ENCODE measurements at places on chromosomes 5 and 9. TPM values are rescaled to one million over a fixed set of nuclear protein-coding genes. Genes with fewer than 3 reads are reported as not detected.

The PDLIM4 gene
- total RNA-seq, result 81.6 TPM

The KCNIP1 gene
- total RNA-seq, result 0.47 TPM

The TAS2R1 gene
- not detected for total RNA-seq

GRCh38 chr9:37325778-37326177, 96.7 kb upstream of the GRHPR start:
- DNase-seq, result no peak
- no peaks in the 10 kb centered on the region for H3K36me3 ChIP-seq
- no peak overlapping the region for H3K27ac ChIP-seq
- no peak overlapping the region for H3K4me3 ChIP-seq

DNA sequence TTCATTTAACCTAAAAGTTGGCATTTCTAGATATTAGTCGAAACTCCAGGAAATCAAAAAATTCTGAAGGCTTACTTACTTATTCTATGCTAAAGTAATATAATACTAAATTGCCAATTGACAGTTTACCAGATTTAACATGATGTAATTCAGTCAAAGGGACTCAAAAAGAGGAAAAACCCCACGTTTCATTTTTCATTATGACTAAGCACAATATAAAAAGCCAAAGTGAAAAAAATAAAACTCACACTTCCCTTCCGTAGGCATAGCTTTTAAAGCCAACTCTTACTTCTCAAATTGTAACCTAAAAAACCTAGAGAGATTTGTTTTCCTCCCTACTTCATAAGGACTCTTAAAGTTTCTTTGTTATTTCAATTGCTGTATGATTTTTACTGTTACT, 146.6 kb downstream of the RAPGEF6 start:
- no peak overlapping the region for H3K27ac ChIP-seq
- peaks cover 2% of the 10 kb centered on the region for H3K27me3 ChIP-seq
- no peaks in the 10 kb centered on the region for H3K36me3 ChIP-seq
- H3K4me1 ChIP-seq, result no peaks in the 10 kb centered on the region
- DNase-seq, result no peak

DNA sequence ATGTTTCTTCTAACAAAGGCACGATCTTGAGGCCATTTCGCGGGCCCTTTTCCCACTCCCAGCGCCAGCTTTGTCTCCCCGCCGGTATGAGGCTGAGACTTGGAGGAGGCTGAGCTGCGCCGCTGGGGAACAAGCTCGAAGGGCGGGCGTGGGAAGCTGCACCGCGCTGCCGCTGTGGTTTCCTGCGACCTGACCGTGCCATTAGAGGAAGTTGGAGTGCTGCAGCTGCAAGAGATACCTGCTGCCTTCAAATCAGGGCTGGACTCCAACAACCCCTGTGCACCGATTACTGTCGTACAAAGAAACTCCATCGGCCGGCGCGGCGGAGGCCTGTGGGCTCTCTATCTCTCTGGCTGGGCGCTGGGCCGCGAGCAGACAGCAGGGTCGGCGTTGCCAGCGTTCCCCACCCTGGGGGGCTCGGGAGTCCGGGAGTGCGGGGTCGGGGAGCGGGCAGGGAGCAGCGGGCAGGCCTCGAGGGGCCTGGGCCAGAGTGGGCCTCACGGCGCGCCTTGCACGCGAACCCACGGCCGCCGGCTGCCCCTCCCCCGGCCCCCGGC, 1.3 kb upstream of the ERBIN start:
- no peaks in the 10 kb centered on the region for H3K36me3 ChIP-seq
- peaks cover 11% of the 10 kb centered on the region for H3K27me3 ChIP-seq
- H3K4me3 ChIP-seq, result peak overlapping the region; percentile 96
- peak overlapping the region; percentile 100 for H3K27ac ChIP-seq
- DNase-seq, result peak; percentile 61

DNA sequence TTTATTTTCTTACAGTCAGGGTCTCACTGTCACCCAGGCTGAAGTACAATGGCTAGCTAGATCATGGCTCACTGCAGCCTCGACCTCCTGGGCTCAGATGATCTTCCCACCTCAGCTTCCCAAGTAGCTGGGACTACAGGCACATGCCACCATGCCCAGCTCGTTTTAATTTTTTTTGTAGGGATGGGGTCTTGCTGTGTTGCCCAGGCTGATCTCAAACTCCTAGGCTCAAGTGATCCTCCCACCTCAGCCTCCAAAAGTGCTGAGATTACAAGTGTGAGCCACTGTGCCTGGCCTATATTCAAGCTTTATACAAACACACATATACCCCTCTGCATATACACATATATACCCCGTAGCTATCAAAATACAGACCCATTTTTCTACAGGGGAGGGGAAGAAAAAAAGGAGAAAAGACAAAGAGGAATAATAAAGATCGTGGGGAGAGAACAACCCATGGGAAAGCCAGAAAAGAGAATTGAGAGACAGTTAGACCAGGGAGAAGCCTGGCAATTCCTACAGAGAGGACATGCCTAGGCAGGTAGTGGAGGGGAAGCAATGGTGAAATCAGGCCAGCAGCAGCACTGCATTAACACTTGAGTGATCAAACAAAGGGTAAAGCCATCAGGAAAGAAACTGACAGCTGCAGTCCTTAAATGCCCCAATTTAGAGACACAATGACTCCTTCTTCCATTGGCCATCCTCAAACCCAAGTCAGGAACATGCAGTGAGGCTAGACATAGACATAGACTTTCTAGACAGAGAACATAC, 102.7 kb downstream of the EFNA5 start:
- peak overlapping the region; percentile 18 for H3K27ac ChIP-seq
- no peak for DNase-seq
- H3K4me3 ChIP-seq, result no peak overlapping the region
- H3K27me3 ChIP-seq, result peaks cover 10% of the 10 kb centered on the region
- H3K36me3 ChIP-seq, result no peaks in the 10 kb centered on the region

- H3K4me3 ChIP-seq, result no peak overlapping the region
- H3K27me3 ChIP-seq, result no peaks in the 10 kb centered on the region
- no peak overlapping the region for H3K27ac ChIP-seq
Observed at GRCh38 chr5:23523031-23523430, 15.6 kb downstream of the PRDM9 start.

- no peaks in the 10 kb centered on the region for H3K27me3 ChIP-seq
- H3K27ac ChIP-seq, result no peak overlapping the region
- DNase-seq, result no peak
- H3K4me3 ChIP-seq, result no peak overlapping the region
- H3K4me1 ChIP-seq, result no peaks in the 10 kb centered on the region
- no peaks in the 10 kb centered on the region for H3K36me3 ChIP-seq
Observed at GRCh38 chr9:14389146-14389545, 75.2 kb upstream of the NFIB start.

- no peak for DNase-seq
- no peaks in the 10 kb centered on the region for H3K36me3 ChIP-seq
- no peak overlapping the region for H3K27ac ChIP-seq
- H3K4me1 ChIP-seq, result peaks cover 3% of the 10 kb centered on the region
- no peaks in the 10 kb centered on the region for H3K27me3 ChIP-seq
Observed at GRCh38 chr5:57841676-57842363, 359.2 kb upstream of the ACTBL2 start.
